CD8-positive, alpha-beta T cell (primary cell): ENCODE measurements at places on chromosomes 12 and 14. TPM values are rescaled to one million over a fixed set of nuclear protein-coding genes. Genes with fewer than 3 reads are reported as not detected.

SELPLG gene
- total RNA-seq = 32.3 TPM

GLI1 gene
- 0.67 TPM for total RNA-seq

SLC25A3 gene
- total RNA-seq = 686 TPM

GPR84 gene
- not detected for total RNA-seq

KLHL33 gene
- total RNA-seq = 0.11 TPM

SLC25A47 gene
- not detected for total RNA-seq

TMEM119 gene
- total RNA-seq = 1.9 TPM

EGLN3 gene
- 0.68 TPM for total RNA-seq

VEZT gene
- total RNA-seq = 57.7 TPM

DHRS2 gene
- total RNA-seq = not detected

GLT8D2 gene
- total RNA-seq = not detected

OTUB2 gene
- total RNA-seq = not detected

LMNTD1 gene
- not detected for total RNA-seq

TAS2R50 gene
- not detected for total RNA-seq

TROAP gene
- total RNA-seq = 0.49 TPM

LIN7A gene
- not detected for total RNA-seq

RDH16 gene
- 0.60 TPM for total RNA-seq

DNAAF2 gene
- total RNA-seq = 9.3 TPM

AKAP5 gene
- 3.7 TPM for total RNA-seq

NRL gene
- 3.4 TPM for total RNA-seq

TAS2R9 gene
- total RNA-seq = not detected

GMFB gene
- total RNA-seq = 33.7 TPM

DIO2 gene
- not detected for total RNA-seq

LRRK2 gene
- total RNA-seq = 0.27 TPM

ETFBKMT gene
- 1.0 TPM for total RNA-seq

IL31 gene
- not detected for total RNA-seq

LHX5 gene
- not detected for total RNA-seq

BBOF1 gene
- 2.4 TPM for total RNA-seq

ERG28 gene
- 6.7 TPM for total RNA-seq

MIA2 gene
- 16.7 TPM for total RNA-seq

EIF2S3B gene
- 1.1 TPM for total RNA-seq

GLIPR1L2 gene
- total RNA-seq = not detected

ACOT6 gene
- not detected for total RNA-seq

PROX2 gene
- 0.43 TPM for total RNA-seq

SLC10A1 gene
- total RNA-seq = not detected

COL2A1 gene
- total RNA-seq = not detected

LRTM2 gene
- total RNA-seq = not detected

RILPL1 gene
- 3.1 TPM for total RNA-seq

TNFAIP2 gene
- total RNA-seq = 0.90 TPM

OR6C2 gene
- not detected for total RNA-seq

GPX2 gene
- total RNA-seq = not detected

GDF3 gene
- not detected for total RNA-seq

OVCH1 gene
- not detected for total RNA-seq

FAM181A gene
- not detected for total RNA-seq
